ENCODE measurements at places on chromosomes 4 and X.
A peak's percentile ranks its signal among the peaks of the same experiment; 100 is the strongest.

DNA sequence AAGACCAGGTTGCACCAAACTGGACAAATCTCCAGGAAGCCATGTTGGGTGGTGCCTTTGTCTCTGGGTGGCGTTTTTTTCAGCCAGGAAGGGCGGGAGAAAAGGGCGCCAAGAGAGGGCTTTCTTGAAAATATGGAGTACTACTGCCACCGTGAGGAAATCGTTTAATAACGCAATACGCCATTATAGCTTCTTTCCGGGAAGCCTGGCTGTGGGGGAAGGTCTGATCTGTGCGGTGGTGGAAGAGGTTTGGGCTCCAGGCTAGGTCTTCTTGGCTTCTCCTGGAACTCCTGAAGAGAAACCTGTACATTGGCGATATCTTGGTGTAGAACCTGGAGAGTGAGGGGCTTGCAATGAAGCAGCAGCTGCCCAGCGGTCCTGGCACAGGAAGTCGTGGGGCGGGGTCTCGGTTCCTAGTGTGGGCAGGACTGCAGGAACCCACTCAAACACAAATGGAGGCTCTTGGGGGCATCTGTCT is 202.7 kb downstream of the OR13H1 start:
- peak; percentile 57 for DNase-seq

DNA sequence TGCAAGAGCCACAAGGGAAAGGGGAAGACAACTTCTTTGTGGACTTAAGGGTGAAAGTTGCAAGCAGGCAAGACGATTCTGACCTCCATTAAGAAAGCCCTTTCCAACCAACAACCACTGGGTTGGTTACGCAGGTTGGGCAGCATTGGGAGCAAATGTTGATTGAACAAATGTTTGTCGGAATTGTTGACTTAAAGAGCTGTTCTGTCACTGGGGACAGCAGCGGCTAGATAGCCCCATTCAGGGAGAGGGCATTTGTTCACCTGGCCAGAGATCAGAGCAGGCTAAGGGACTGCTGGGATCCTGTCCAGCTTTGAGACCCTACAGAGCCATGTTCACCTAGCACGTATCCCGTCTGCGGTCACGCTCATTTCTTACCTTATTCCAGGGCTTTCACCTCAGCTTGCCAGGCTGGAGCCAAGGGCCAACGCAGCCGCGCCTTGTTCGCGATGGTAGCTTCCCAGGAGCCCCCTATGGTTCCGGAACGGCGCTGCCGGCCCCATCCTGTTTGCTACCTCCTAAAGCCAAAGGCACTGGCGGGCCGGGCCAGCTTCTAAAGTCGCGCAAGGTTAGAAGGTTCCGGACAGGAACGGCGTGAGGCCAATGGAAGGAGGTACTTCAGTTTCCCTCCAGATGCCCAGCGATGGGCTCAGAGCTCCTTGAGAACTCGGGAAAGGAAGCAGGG is 24.6 kb downstream of the F9 start:
- no peak for DNase-seq

GRCh38 chrX:98296129-98296528 is 1412.4 kb downstream of the RPA4 start:
- no peak for DNase-seq

GRCh38 chr4:185269286-185269685 is 59.9 kb downstream of the SNX25 start:
- DNase-seq = no peak

DNA sequence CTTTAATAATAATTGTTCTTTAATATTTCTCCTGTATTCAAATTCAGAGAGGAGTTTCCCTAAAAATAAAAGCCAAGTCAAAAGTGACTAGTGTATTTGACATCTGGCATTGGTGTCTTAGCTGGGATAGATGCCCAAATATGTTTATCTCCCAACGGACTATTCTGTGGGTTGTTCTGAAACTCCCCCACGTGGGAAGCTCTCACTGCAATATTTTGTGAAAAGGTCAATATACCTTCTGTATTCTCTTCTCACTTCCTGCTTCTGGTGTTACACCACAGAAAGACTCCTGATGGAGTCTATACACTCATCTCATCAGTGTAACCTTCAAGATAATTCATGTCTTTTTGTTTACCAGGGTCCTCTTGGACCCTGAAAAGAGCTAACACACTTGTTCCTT is 2052.8 kb upstream of the TENM3 start:
- DNase-seq = no peak

GRCh38 chr4:128061566-128062536 is 739 bp downstream of the LARP1B start:
- peak; percentile 46 for DNase-seq

DNA sequence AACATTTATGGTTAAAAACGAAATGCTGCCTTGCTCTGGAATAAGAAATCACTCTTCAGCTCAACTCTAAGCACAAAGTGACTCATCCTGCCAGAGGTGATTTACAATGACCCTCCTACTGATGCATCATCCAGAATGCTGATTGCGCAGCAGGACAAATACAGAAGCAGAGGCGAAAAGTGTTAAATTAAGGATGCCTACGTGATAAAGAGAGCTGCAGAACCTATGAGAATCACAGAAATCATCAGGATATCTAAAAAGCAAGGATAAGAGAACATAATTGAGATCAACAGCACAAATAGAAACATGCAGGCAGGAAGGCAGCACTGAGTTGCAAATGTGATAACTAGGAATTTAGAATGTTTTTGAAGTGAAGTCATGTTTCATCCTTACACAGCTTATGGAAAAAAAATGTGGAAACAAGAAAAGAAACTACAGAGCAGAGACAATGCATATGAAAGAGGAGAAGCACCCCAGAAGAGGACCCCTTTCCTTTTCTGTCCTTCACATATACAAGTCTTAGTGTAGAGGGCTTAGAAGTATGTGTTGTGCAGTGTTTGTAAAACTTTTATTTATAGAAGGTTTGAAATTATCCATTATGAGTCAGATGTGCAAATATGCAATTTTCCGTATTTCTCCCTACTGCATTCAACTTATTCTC is 188.4 kb downstream of the SLC7A11 start:
- no peak for DNase-seq

DNA sequence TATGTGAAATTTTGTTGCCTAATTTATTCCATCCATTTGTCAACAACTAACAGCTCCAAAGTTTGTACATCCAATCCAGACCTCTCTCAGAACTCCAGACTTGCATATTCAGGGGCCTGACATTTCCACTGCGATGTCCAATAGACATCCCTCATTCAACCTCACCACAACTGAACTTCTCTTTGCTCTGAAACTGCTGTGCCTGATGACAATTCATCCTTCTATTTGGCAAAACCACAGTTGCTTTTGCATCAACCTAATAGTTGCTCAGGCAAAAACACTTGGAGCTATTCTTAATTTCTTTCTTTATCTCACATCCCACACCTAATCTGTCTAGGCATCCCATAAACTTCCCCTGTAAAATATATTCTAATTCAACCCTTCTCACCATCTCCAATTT is 56.5 kb downstream of the ANTXR2 start:
- DNase-seq = no peak

- no peak for DNase-seq
Measured at GRCh38 chr4:41644288-41644914, 104.1 kb downstream of the PHOX2B start.

DNA sequence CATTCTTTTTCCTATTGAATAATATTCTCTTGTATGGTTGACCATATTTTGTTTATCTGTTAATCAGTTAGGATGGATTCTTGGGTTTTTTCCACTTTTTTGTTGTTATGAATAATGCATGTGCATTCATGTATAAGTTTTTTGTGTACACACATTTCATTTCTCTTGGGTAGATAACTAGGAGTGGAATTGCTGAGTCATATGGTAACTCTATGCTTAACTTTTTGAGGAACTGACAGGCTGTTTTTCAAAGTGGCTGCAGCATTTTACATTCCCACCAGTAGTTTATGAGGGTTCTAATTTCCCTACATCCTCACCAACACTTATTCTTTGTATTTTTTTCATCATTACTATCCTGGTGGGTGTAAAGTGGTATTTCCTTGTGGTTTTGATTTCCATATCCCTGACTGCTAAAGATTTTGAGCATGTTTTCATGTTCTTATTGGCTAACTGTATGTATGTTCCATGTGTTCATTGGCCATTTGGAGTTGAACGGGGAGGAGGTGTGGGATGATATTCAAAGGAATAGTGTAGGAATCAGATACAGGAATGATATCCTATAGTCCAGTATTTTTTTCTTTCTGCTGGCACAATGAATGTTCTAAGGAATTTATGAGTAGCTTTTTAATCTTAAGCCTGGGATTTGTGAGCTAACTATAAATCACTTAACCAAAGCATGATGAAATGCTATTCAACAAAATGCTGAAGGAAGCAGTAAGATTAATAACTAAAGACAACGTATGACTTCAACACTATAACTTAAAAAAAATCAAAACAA is 114.3 kb downstream of the AMELX start:
- no peak for DNase-seq

- no peak for DNase-seq
Measured at GRCh38 chr4:143372093-143372915, 35.6 kb downstream of the GAB1 start.

GRCh38 chrX:96407072-96407471 is 277.6 kb upstream of the DIAPH2 start:
- DNase-seq = no peak

- DNase-seq = no peak
Measured at GRCh38 chr4:78018271-78019049, 38.7 kb upstream of the FRAS1 start.

- DNase-seq = no peak
Measured at GRCh38 chr4:147510962-147511668, 30.2 kb downstream of the EDNRA start.

GRCh38 chr4:150971901-150972300 is 43.2 kb downstream of the LRBA start:
- no peak for DNase-seq

DNA sequence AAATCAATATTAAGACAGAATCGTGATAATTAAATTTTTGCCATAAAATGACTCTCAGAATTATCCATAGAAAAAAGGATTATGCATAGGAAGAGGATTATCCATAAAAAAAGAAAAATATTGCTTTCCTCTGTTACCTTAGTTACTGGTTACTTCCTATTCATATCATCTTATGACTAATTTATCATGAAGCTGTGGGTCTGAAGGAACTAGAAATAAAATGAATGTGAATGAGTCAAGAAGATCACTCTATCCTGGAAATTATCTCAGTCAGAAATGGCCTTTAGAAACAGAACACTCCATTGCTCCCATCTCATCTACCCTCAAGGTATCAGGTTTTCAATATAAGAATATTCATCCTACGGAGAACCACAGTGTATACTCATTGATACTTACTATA is 19.4 kb downstream of the RPS6KA6 start:
- DNase-seq = no peak

- DNase-seq = peak; percentile 21
Measured at GRCh38 chr4:15756361-15756861, 21.7 kb upstream of the CD38 start.

DNA sequence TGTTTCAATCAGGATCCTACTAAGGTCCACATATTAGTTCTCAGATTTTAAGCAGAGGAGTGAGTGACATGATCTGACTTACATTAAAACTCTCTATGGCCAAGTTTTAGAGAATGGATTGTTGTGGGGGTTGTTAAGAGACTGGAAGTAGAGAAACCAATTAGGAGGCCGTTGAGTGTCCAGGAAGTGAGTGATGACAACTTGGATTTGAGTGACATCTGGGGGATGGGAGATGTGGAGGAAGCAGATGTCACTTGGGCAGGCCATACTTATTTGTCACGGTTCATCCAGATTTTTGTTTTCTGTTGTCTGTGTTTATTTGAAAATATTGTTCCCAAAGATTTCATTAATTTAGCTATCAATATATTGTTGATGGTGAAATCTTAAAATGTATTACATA is 28.3 kb downstream of the ADD1 start:
- DNase-seq = no peak

DNA sequence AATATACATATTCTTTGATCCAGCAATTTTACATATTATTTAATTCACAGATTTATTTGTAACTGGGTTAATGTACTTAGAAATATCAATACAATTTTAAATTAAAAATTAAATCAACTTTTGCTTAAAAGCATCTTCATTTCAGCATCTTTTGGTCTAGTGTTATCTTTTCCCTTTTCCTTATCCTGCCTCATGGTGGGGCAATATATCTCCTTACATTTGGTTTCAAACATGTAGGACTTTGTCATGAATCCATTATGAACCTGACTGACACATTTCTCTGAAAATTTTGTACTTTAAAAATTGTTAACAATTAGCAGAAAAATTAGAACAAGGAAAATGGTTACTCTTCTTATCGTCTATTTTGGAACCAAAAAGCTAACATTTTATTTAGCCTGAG is 42.8 kb upstream of the ANK2 start:
- DNase-seq = no peak

DNA sequence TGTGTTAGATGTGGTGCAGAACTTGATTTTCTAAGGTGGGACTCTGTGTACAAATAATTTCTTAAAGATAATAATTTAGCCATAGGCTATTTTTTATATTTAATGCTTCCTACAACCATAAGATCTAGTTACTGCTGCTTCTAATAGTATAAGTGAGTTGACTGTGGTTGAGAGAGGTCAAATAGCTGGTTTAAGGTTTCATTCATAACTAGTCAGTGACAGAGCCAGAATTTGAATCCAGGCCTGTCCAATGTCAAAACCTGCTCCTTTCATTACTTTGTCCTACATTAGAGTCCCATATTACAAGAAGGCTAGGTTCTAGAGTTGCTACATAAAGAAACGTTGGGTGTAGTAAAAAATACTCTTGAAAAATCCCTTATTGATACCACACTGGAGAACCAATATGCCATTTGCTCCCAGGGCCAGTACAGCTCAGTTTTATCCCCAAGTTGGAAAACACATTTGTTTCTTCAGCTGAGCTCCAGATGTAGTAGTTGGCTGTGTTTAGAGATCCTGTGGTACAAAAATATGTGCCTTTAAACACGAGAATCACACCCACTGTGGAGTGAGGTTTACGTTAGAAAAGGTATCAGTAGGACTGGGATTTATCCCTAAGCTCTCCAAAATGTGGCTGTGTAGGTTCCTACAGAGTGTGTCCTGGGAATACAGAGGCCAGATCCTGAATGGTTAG is 84.3 kb downstream of the REPS2 start:
- DNase-seq = no peak

- no peak for DNase-seq
Measured at GRCh38 chr4:113450295-113451080, 311.1 kb downstream of the CAMK2D start.

- no peak for DNase-seq
Measured at GRCh38 chrX:10507876-10508275, 112.5 kb downstream of the MID1 start.

- DNase-seq = no peak
Measured at GRCh38 chrX:113770071-113770470, 813.8 kb upstream of the HTR2C start.

DNA sequence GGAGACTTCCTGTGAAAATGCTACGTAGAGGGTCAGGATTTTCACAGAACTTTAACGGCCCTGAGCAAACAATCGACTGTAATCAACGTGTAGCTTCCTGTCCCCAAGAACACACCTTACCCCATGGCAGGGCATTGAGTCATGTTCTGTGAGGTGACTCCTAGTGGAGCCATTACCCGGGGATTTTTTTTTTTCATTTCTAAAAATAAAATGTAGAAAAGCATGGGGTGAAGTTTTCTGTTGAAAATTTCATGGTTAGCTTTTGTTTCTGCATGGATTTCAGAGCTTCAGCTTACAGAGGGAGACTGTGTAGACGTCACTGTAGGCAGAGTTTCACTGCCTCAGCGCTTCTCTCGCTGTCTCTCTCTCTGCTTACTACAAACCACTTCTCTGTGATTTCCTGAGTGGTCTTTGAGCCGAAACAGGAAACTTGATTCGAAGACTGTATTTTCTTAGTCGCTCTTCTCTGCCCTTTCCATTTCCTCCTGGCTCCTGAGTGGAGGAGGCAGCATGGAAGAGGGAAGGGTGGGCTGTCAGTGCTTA is 111.7 kb downstream of the NFKB1 start:
- no peak for DNase-seq

All from HEK293T (cell line).